HTR-8/SVneo (cell line): ENCODE measurements at places on chromosomes 12 and 14.

DNA sequence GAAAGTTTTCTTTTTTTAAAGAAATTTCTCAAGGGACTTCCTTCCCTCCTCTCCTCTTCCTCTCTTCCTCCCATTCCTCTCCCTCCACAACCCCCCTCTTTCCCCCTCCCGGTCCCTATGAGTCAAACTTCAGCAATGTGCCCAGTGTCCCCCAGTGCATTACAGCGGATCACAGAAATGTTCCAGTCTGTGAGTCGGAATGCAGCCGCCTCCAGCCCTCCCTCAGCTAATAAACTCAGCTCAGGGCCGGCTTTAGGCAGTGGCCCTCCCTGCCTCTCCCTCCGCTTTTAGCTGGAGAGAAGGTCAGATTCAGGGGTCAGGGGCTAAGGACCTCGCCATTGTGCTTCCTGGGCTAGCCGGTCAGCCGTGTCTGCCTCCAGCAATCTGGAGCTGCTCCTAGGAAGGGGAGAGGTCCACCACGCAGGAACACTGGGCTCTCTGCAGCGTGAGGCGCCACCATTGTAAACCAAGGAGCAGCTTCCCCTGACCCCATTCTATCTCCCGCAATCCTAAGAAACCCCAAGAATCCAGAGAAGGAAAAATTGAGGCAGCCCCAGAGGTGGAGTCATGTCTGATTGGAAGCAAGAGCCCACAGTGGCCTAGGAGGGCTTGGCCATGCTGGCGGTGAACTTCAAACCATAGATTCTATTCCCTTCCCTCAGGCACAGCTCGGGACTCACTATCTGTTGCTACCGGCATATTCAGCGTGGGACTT, 1.1 kb upstream of the HDAC7 start:
- DNase-seq = peak; percentile 95

DNA sequence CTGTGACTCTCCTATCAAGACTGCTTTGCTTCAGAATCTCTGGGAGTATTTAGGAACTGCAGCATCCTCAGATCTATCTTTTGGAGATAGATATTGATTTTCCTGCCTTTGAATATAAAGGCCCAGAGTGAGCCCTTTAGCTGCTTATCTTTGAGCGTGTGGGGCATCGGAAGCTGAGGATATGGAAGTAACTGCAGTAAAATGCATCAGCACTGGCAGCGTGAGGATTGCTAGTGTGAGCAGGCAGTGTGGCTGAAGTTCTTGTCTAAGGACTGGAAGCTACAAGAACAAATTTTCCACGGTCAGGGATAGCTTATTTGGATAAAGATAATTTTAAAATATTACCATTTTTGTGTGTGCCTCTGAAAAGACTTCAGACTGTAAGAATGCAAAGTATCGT, 474.7 kb downstream of the NPAS3 start:
- DNase-seq = no peak

DNA sequence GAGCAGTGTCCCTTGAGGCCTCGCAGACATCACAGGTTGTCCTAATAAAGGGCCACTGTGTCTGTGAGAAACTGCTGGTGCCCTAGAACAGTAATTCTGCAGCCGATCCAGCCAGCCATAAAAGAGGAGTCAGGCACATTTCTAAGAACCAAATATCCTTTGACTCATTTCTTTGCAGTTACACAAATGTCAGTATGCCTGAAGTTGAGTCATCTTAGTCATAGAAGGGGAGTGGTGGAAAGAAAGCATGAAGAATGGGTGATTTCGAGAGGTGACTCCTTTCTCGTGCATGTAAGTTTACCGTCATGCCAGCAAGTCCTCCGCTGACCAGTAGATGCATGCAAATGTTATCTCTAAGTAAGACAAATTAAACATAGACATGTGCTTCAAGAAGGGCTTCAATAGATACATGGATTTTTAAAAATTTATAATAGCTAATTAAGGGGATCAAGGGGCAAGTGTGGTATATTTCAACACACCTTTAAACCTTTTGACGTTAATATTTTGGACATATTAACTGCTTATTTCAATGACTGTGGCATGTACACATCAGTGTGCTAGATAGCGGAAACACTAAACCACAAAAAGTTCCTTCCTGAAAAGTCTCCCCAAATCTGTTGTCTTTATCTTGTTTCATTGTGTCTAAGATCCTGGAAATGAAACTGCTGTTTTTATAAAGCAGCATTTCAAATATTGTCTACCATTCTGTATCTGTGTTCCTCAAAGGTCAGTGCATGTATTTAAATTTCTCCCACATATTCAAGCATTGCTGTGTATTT, 497.4 kb downstream of the NPAS3 start:
- DNase-seq = no peak

GRCh38 chr12:124866883-124867400, 3.3 kb upstream of the SCARB1 start:
- DNase-seq = no peak

GRCh38 chr12:6228535-6229223, 28.5 kb downstream of the CD9 start:
- DNase-seq = no peak

- no peak for DNase-seq
Measured at GRCh38 chr12:54444206-54444605, 25.1 kb upstream of the ITGA5 start.

GRCh38 chr14:56660677-56661389, 81.2 kb downstream of the TMEM260 start:
- no peak for DNase-seq

DNA sequence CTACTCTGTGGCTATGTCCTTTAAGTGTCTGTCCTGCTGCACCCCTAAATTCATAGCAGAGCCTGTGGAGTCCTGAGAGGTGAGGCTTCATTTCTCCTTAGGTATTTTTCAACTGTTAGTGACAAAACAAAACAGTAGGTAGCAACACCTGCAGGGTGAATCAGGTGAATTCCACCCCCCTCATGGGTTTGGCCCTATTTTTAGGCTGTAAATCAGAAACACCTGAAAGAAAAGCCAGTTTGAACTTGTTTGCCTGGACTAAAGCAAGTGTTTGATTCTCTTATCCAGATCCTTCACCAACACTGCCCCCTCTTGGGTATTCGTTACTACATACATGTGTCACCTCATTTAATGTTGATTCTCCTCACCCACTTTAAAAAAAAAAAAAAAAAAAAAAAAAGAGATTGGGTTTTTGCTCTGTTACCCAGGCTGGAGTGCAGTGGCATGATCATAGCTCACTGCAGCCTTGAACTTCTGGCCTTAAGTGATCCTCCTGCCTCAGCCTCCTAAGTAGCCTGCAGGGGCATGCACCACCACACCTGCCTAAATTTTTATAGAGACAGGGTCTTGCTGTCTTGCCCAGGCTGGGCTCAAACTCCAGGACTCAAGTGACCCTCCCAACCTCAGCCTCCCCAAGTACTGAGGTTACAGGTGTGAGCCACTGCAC, 10.3 kb downstream of the TBPL2 start:
- DNase-seq = peak; percentile 79

GRCh38 chr12:84117190-84117589, 795.4 kb downstream of the SLC6A15 start:
- no peak for DNase-seq

GRCh38 chr12:104966677-104967076, 8.6 kb upstream of the SLC41A2 start:
- no peak for DNase-seq

GRCh38 chr12:38892087-38892786, 13.2 kb downstream of the CPNE8 start:
- no peak for DNase-seq

DNA sequence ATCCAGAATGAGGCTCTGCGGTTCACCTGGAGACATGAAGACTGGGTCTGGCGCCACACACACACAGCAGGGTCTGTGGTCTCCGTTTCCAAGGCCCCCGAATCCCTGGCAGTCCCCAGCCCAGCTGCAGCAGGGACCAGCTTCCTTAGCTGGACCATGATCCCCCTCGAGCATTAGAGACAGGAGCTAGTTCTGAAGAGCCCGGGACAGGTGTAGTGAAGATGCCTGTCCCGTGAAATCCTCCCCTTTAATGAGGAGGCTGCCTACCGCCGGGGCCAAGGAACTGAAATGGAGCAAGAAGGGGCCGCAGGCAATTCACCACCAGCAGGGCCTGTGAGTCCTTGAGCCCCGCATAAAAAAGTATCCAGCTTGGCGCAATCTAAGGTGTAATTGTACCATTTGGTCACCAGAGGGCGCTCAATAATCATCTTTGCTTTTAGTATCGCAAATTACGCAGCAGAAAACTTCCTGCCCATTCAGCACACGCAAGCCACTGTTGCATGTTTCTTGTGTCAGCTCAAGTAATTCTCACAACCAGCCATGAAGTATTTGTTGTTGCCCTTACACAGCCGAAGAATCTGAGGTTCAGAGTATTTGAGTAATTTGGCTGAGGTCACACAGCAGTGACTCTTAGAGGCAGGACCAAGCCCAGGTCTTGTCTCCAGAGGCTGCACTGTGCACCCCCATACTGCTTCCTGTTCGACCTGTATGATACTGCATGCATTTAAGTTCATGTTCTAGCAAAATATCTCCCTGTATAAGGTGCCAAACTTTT, 54.3 kb upstream of the PPP2R5C start:
- peak; percentile 76 for DNase-seq

DNA sequence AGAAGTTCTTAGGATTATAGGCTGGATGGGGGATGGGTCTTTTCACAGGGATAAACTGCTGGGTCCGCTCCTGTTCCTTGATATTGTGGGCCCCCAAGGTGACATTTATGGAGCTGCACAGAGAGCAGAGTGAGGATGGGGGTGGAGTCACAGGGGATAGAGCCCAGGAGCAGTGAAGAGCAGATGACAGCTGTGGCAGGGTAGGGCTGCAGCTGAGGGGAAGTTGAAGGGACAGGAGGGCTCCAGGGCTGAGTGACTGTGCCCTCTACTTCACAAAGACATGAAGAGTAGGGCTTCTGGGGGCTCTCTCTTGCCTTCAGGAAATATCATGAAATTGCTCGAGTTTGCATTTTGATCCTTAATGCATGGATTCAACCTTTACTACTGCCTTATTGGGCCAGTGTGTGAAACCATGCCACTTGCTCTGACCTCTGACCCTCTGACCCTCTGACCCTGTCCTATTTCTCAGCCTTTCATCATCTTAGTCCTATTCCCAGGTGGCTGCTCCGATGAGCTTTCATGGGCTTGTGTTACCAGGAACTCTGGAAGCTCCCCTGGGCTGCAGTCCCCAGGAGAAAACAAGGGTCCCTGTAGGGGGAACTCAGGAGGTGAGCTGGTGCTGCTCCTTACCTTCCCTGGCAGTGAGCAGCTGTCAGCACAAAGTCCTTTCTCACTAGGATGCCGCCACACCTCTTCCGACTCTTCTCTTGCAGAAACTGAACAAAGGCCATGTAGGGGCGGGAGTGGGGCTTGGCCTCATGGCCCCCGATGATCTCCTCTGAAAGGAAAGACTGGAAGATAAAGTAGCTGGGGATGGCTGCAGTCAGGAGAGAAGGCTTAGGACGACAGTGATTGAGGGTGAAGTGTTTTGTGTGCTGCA, 1.6 kb downstream of the GZMH start:
- no peak for DNase-seq

GRCh38 chr14:50037240-50037639, 79.1 kb downstream of the VCPKMT start:
- no peak for DNase-seq

- DNase-seq = no peak
Measured at GRCh38 chr12:123250471-123251383, 17.5 kb downstream of the MTRFR start.

- no peak for DNase-seq
Measured at GRCh38 chr14:97187916-97188315, 390.7 kb downstream of the VRK1 start.

DNA sequence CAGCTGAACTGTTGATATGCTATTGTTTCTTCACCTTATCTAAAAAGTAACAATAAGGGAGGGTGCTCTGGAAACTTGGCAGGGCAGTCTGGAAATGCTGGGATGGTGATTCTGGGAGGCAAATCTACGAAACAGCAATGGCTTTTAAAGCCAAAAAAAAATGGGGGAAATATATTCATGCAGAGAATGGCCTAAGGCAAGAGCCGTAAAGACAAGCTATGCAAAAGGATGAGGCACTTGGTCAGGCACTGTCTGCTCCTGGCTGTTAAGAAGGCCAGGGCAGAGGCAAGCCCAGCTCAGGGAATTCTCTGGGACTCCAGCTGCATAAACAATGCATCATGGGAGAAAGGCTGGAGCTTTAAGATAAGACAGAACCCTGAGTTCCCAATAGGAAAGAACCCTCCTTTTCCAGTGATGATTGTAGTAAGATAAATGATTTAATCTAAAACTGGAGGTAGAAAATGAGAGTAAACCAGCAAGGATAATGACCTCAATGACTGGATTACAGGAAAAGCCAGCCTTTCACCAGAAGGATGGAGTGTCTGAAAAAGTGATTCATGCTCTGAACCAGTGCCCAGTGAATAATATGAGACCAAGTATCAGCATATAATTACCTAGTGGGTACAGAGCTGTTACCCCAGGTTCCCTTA, 46.0 kb downstream of the ITPR2 start:
- peak; percentile 63 for DNase-seq

DNA sequence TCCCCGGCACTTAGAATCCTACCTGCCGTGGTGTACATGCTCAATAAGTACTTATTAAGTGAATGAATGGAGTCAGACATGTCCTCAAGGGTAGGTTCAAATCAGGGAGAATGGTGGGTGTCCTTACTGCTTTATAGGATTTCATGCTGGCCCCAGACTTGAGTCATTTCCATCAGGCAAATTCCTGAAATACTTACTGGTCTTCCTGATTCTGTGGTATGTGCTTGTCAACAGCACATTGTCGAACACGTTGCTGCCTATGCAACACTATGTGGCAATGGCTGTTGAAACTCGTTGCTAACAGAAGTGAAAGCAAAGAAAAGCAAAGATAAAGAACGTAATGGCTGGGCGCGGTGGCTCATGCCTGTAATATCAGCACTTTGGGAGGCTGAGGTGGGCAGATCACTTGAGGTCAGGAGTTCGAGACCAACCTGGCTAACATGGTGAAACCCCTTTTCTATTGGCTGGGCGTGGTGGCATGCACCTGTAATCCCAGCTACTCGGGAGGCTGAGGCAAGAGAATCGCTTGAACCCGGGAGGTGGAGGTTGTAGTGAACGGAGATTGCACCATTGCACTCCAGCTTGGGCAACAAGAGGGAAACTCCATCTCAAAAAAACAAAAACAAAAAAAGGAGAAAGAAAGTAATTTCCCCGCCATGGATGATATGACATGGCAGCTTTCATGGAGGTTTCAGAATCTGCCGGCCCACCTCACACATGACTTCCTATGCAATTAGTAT, 214.9 kb downstream of the ZFP36L1 start:
- peak; percentile 100 for DNase-seq

GRCh38 chr12:1614360-1614759, 14.7 kb upstream of the WNT5B start:
- no peak for DNase-seq

- peak; percentile 41 for DNase-seq
Measured at GRCh38 chr12:3658327-3659163, 94.4 kb downstream of the CRACR2A start.

DNA sequence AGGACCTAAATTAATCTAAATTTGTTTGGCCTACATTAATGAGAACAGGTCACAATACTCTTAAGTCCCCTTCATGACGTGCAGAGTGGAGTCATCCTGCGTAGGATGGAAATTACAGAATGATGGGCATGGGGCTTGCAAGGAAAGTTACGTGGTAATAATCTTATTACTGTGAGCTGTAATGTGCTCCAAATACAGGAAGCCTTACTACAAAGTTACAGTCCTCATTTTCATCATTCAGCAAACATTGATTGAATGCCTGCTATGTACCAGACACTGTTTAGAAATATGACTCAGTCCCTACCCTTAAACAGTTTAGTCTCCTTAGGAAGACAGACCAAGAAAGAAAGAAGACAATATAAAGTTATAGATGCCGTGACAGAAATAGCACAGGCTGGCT, 9.4 kb downstream of the HIGD1C start:
- DNase-seq = no peak

GRCh38 chr14:76006253-76006652, 20.7 kb downstream of the IFT43 start:
- DNase-seq = no peak

- DNase-seq = no peak
Measured at GRCh38 chr12:30416631-30417030, 279.0 kb downstream of the IPO8 start.
